ENCODE measurements at places on chromosomes 11 and 22.

GRCh38 chr22:39351689-39352214, 2.0 kb downstream of the SYNGR1 start:
- no peak for DNase-seq

DNA sequence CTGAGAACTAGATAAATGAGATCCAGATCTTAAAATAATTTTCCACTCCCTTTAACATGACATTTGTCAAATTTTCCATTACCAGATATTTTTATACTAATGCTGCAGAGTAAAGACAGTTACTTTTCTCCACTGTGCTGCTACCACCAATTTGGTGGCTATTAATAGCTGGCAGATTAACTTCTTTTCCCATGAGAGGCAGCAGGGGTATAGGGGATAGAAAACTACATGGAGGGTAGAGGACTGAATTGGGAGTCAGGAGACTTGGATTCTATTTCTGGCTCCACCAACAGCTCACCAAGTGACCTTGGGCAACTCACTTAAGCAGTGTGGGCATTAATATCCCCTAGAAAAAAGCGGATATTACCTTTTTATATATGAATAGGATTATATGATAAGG, 69.2 kb downstream of the KIF18A start:
- no peak for DNase-seq

DNA sequence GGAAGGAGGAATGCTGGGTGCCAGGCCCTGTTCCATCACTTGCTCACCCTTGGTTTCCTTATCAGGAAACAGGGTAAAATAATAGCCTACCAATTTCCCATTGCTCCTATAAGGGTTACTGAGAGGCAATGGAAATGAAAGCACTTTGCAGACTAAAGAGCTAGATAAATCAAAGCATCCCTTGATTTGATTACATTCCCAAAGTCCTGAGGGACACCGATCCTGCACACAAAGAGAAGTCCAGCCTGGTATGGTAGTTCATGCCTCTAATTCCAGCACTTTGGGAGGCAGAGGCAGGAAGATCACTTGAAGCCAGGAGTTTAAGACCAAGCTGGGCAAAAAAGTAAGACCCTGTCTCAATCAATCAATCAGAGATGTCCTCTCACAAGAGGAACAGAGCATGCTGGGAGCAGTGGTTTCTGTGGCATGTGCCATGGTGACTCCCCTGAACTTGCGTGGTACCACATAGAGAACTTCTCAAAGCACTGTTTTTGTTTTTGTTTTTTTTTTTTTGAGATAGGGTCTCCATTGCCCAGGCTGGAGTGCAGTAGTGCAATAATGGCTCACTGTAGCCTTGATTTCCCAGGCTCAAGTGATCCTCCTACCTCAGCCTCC, 10.7 kb downstream of the TBC1D10A start:
- DNase-seq: no peak

DNA sequence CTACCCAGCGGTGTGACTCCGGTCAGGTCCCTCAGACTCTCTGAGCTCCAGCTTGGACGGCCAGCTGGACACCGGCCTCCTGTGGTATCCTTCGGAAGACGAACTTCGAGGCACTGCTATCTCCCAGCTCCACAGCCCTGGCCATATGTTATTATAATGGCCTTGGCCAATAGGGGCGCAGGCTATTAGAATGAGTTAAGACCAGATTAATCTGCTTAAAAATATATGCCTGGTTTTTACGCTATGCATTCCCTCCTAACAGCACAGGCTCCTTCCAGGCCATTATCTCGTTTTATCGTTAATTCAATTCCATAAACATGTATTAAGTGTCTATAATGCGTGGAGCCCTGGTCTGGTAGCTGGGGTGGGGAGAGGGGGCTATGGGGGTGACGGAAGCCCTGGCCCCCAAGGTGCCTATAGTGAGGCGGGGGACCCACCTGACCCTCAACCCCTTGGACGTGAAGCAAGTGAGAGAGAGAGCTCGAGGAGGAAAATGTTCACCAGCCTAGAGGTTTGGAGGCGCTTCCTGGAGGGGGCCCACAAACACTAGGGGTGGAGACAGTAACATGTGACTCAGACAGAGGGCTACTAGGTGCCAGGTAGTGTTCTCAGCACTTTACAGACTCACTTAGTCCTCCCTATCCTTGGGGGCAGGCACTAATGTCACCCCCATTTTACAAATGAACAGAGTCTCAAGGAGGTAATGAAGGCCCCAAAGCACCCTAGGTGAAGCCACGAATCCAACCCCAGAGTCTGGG, 37.5 kb upstream of the TCF20 start:
- DNase-seq: no peak

DNA sequence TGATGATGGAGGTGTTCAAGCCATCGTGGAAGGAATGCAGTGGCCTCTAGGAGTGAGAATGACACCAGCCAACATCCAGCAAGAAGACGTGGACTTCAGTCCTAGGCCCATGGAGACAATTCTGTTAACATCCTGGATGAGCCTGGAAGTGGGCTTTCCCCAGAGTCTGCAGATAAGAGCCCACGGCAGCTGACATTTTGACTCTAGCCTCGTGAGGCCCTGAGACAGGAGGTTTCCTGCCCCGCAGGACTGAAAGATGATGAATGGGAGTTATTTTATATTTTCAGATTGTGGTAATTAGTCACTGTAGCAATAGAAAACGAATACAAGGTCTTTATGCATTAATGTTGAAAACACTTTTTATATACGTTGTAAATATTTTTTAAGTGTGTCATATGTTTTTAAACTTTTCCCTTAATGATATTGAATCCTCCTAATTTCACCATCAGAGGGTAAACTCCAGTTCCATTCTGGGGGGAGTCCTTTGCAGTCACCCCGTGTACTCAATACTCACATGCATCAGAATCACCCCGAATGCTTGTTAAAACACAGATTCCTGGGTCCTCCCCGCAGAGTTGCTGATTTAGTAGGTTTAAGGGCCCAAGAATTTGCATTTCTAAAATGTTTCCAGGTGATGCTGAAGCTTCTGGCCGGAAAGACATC, 570 bp upstream of the TPCN2 start:
- no peak for DNase-seq

DNA sequence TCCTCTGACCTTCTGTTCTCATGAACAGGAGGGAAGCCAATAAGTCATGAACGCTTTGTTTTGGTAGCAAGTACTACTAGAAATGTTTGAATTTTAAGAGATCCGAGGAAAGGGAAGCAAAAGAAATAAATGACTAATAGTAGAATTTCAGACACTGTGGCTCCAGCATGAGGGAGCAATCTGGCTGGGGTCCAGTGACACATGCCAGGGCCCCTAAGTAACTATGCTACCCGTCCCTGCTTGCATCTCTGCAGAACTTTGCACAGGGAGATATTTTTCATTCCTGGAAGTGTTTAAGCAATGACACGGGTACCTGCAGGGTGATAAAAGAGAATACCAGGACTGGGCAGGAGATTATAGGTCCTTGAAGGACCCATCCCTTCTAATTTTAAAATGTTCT, 7.3 kb upstream of the ADAMTS8 start:
- no peak for DNase-seq

DNA sequence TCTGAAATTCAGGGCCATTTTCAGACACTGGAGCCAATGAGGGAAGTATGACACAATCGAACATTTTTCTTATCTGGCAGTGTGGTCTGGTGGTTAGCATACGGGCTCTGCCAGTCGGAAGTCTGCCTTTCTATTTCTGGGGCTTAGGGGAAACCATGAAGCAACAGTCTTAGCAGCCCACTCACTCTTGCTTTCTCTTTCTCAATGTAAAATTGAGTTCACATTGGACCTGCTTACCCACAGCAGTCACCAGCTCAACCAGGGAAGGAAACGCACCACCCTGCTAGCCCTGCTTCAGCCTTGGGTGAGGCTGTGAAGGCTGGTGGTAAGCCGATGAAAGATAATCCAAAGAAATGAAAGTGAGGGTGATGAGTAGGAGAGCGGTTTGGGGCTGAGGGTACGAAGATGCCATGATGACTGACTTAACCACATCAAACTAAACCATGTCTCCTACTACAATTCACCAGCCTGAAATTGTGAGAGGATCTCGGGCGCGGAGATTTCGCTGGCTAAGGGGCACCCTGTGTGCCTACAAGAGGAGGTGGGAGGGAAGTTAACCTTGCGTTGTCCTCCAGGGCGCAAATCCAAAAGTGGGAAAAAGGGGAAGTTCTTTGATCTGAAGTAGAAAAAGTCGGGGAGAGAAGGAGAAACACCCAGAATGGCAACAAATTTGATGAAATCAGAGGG, 2.0 kb upstream of the LMO2 start:
- DNase-seq: no peak

DNA sequence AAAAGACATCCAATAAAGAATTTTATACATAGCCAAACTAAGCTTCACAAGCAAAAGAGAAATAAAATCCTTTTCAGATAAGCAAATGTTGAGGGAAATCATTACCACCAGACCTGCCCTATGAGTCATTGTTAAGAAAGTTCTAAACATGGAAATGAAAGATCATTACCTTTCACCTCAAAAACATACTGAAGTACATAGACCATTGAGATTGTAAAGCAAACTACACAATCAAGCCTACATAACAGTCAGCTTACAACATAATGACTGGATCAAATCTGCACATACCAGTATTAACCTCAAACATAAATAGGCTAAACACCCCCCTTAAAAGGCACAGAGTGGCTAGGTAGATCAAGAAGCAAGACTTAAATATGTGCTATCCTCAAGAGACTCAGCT, 501.0 kb upstream of the LUZP2 start:
- no peak for DNase-seq

GRCh38 chr11:23211221-23211620, 350.9 kb upstream of the CCDC179 start:
- no peak for DNase-seq

- no peak for DNase-seq
Measured at GRCh38 chr11:104422324-104422944, 258.5 kb upstream of the PDGFD start.

- no peak for DNase-seq
Measured at GRCh38 chr11:133955081-133955891, 1.5 kb downstream of the IGSF9B start.

DNA sequence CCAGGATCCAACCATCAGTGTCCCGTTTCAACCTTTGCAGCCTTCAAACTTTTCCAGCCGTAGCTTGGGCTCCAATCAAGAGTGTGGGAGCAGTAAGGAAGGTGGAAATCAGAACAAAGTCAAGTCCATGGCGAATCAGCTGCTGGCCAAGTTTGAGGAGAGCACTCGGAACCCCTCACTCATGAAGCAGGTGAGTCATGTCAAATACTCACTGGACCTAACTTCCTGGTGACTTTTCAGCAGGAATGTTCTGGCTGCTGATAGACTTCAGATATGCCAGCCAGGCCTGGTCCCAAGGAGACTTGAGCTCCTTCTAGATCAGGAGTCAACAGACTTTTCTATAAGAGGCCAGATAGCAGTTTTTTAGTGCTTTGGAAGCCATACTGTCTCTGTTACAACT, 129.0 kb downstream of the MICAL2 start:
- no peak for DNase-seq

DNA sequence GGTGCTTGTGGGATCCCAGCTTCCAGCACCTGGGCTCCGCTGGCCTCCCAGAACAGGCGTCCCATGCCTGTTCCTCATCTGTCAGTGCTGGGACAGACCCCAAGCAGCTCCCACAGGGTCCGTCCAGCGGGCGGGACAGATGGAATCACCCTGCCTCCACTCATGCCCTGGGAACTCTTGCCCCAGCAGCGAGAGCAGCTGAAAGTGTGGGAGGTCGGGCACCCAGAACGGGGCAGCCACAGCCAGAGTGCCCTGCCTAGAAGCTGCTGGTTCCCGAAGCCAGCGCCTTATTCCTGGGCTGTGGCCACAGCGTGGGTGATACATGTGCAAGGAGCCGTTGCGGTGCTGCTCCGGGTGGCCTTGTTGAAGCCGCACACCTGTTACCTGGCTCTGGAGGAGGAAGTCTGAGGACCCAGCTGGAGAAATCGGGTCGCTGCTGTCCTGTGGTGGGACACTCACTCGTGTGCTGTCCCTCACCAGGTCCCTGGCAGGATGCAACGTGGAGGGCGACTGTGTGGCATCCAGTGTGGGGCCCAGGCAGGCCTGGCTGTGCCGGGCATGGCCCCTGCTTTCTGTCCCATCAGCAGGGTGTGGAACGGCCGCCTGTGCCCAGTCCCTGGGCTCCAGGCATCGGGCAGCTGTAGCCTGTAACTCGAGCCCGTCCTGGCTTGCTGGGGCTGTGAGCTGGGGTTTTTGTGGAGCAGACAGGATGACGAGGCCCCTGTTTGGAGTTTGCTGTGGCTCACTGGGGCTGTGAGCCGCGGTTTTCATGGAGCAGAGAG, 16.2 kb downstream of the GRAMD4 start:
- DNase-seq: no peak

GRCh38 chr22:17198170-17199002, 20.8 kb downstream of the ADA2 start:
- DNase-seq: no peak

DNA sequence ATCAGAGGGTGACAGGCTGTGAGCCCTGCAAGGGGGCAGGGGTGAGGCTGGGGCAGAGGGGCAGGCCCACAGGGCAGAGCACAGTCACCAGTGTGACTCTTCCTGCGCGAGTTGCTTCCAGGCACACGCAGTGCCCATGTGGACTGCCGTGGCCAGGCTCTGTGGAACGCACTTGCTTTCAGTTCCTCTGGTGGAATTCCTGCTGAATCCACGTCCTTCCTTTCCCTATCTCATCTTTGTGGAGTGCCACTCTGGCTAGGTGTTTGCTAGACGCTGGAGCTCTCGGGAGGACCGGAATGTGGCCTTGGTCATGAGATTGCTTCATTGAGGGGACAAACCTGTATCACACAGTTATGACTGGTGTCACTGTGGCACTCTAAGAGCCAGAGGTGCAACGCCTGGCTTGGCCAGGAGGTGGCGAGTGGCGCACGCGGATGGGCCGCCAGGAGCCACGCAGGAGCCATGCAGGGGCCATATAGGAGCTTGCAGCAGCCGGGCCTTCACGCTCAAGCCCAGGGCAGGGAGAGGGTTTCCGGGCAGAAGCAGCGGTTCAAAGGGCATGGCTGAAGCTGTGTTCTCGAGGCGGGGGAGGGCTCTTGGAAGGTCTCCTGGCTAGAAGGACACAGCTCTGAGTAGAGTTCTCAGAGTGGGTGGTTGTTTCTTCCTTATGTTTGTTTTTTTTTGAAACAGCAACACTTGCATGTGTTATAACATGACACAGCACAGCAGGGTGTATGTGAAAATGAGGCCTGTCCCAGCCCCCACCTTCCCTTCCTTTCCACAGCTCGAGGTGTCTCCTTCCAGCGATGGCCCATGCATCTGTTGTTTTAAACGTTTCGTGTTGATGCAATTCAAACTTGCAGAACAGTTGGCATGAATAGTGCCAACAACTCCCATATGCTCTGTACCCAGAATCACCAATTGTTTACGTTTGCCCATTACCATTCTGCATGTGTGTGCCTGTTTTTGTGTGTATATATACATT, 36.2 kb downstream of the TBC1D22A start:
- DNase-seq: no peak
